HFFc6 (cell line): ENCODE measurements at places on chromosomes 11 and 22. TPM values are rescaled to one million over a fixed set of nuclear protein-coding genes. Genes with fewer than 3 reads are reported as not detected.
A peak's percentile ranks its signal among the peaks of the same experiment; 100 is the strongest.

DNA sequence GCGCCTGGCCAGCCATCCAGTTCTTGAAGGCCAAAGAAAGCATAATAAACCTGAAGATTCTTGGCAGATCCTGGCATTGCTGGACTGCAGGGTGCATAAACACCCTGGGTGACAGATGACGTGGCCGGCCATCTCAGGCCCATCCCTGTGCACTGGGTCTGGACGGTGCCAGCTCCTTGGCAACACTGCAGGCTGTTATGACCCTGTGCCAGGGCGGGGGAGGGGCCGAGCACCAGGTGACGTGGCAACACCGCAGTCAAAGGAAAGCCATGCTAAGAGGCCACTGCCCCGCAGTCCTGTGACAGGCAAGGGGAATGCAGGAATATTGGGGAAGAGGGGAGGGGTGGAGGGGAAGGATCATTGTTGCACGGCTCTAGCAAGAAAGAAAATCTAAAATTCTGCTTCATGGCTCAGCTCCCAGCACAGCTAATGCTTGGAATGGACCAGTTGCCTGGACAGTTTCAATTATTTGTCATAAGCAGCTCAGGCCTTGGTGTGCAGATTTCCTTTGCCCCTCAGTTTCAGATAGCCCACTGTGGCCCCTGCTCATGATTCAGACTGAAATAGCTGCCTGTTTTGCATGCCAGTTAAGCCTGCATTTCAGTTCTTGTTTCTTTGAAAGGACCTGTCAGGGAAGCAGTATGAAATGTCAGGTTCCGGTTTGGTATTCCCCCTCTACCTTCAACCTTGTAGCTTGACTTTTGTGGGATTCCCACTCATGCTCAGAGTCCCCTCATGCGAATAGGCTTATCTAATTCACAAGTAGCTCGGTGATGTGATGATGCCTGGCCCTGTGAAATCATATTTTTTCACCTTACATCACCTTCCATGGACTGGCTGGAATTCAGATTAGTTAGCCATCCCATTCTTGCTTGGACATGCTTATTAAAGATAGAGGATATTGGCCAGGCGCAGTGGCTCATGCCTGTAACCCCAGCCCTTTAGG lies 29.7 kb upstream of the DDX6 start:
- no peak for DNase-seq

- DNase-seq, result no peak
Observed at GRCh38 chr11:73384872-73385689, 8.9 kb downstream of the RELT start.

DNA sequence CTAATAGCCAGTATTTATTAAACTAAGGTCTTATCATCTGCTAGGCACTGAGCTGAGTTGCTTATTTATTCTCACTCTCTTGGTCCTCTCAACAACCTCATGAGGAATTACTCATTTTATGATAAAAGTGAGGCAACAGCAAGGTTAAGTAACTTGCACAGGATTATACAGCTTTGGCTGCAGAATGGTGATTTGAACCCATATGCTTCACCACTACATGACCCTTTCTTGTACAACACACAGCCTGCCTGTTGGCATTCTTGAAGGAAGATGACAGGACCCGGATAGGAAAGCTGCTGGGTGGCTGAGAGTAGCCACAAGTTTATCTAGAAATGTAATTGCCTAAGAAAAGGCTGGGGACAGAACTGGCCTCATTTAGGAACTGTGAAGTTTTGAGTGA lies 5.3 kb upstream of the PARVA start:
- no peak for DNase-seq

- no peak for DNase-seq
Observed at GRCh38 chr11:47078751-47079521, 97.7 kb downstream of the ARFGAP2 start.

DNA sequence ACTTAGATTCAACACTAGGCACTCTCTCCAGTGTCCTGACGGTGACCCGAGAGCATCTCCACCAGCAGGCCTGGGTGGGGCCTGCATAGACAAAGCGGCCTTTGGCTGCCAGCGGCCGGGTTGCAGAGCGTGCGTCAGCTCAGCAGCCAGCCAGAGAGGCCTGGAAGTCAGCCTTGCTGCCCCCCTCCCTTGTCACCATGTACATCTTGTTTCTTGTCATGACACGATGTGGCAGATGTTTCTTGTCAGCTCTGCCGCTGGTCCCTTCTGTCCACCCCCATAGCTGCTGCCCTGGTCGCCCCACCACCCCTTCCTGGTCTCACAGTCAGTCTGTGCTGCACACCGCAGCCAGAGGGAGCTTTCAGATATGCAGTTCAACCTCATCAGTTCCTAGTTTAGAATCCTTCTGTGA lies 33.1 kb upstream of the CBX7 start:
- DNase-seq, result no peak

- peak; percentile 86 for DNase-seq
Observed at GRCh38 chr11:64165842-64166635, at the start of gene MACROD1. Gene MACROD1, minus strand, starts transcription at chr11:64166113. Its CDS starts 119 bp downstream, at chr11:64165994.

DNA sequence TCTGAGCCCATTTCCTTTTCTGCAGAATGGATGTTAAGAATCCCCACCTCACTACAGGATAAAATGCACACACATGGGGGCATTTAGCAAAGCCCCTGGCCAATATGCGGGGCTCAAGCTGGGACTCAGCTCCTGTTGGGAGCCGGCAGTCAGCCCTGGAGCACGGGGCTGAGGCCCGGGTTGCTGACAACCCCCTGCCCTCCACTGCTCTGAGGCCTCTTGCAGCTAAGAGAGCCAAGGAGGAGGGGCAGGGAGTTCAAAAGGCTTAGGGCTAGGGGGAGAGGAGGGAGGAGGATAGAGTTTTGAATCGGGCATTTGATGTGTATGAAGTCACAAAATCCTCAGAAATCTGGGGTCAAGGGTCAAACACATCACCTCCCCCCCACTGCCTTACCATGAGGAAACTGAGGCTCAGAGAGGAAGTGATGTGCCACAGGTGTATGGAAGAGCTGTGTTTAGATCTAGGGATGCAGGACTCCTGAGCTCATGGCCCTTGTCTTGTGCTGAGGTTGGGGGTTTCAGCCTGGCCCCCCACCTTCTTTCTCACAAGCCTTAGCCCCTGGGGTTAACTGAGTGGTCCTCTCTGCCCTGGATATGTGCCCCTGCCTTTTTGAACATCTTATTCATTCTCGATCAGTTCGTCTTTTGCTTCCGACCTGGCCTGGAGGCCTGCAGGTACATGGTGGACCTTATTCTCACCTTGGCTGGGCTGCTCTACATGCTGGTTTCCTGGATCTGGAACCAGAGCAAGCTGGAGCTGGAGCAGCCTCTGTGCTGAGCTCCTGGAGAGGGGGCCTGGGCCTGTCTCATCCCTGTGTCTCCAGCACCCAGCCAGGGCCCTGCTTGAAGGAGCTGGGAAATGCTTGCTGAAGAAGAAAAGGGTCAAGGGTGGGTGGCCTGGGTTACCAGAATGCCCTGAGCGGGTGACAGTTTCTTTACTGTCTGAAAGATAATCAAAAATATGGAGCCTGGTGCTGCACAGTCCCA lies 80.3 kb downstream of the LRRC32 start:
- no peak for DNase-seq

GRCh38 chr11:70183483-70184176 lies 19.5 kb upstream of the FADD start:
- no peak for DNase-seq

The C11orf52 gene
- 0.40 to 0.53 TPM (median 0.46 TPM) in 3 replicates for total RNA-seq

The PRAME gene
- total RNA-seq, result not detected in 3 replicates

The TREH gene
- 0.07 to 0.10 TPM (median 0.09 TPM) in 3 replicates for total RNA-seq
